ENCODE measurements at places on chromosomes 5 and 9.

DNA sequence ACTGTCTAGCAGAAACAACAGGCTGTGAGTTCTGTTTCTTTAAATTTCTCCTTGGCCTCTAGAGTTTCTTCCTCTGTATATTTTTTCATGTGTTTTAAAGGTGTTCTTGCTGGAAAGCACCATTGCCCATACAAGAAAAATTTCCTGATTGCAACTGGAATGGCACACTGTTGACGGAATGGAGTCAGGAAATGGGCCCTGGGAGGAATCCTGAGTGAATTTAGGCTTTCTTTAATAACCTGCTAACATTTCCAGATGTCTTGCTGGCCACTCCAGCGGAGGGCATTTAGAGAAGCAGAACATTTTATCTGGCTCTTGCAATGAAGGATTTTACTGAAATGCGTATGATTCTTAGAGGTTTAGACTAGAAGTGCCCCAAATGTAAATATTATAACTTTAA, 736.3 kb downstream of the TAF11L14 start:
- DNase-seq = no peak

GRCh38 chr9:20995616-20996015, 35.8 kb downstream of the HACD4 start:
- no peak for DNase-seq

GRCh38 chr5:9655641-9656040, 25.5 kb upstream of the TAS2R1 start:
- no peak for DNase-seq

- no peak for DNase-seq
Observed at GRCh38 chr9:89430995-89431394, 66.9 kb downstream of the SEMA4D start.

- DNase-seq = no peak
Observed at GRCh38 chr5:150700246-150700593, 642 bp downstream of the RBM22 start.

DNA sequence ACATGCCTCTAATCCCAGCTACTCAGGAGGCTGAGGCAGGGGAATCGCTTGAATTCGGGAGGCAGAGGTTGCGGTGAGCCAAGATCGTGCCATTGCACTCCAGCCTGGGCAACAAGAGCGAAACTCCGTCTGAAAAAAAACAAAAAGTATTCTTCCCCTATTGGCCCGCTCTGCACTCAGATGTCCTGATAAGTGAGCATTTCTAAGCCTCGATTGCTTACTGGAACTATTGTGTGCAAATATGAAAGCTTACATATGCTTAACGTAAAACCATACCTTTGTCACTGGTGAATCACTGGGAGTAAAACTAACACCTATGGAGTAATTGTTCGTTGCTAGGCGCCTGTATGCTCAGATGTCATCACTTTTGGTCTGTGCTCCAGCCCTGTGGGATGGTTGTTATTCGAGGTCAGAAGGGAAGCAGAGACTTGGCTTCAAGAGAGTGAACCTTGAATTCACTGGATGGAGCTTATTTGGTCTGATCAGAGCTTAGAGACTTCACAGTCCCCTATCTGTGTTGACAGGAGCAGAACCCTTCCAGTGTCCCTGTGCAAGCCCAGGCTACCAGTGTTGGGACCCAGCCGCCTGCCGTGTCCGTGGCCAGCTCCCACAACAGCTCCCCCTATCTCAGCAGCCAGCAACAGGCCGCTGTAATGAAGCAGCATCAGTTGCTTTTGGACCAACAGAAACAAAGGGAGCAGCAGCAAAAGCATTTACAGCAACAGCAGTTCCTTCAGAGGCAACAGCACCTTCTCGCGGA, 25.3 kb upstream of the LTC4S start:
- no peak for DNase-seq

GRCh38 chr9:132214027-132214622, 52.3 kb downstream of the NTNG2 start:
- no peak for DNase-seq

DNA sequence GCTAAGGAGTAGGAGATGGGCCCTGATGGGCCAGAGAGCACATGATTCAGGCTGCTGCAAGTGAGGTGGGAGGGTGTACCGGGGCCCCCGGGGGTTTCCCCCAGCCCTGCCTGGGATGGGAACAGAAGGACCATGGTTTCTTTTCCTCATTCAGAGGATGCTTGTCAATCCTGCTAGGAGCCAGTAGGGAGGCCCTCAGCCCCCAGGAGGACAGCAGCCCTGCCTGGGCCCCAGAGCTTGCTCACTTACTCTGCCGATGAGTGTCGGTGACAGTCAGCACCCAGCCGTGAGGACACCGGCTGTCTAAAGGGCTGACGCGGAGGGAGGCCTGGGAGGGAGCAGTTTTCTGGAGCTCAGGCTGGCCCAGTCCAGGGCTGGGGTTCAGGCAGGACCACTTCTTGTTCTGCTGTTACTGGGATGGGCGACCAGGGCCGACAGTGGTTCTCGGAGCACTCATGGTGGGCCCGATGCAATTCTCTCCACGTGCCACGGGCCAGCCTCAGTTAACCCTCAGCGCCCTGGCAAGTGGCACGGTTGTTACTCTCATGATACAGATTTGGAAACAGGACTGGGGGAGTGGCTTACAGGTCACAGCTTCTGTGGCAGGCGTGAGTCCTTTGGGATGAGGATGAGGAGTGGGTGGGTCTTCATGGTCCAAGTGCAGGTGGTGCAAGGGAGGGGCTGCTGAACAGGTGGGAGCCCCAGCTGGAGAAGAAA, 1.8 kb downstream of the ARRDC1 start:
- DNase-seq = no peak

DNA sequence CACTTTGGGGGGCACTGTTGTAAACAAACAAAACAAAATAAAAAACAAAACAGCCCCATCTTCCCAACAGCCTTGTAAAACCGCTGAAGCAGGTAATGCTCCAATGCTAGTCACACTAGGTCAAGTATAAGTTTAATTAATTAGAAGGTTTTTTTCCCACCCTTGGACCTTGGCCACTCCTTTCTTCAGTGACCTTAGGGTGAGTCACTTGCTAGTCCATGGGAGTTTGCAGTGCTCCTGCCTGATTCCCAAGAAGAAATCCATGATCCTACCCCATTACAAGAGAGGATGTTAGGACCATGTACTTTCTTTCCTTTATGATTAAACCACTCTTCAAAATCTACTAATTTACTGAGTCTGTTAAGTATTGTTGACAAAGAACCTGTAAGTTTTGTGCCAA, 192.2 kb upstream of the CDKN2B start:
- DNase-seq = no peak

- no peak for DNase-seq
Observed at GRCh38 chr5:17436350-17436749, 61.7 kb upstream of the TAF11L2 start.

DNA sequence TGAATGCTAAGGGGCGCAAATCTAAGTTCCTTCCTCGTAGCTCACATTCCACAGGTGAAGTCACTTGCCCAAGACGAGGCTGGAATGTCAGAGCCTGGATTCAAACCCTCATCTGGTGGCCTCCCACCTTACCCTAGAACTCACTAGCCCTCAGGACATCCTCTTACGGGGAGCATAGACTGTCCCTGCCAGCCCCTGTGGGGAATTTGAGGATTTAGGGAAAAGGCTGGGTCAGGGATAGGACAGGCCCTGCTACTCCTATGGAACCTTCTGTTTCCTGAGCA, 45.0 kb downstream of the IRF1 start:
- no peak for DNase-seq

GRCh38 chr5:167966979-167967378, 324.5 kb upstream of the WWC1 start:
- DNase-seq = no peak

DNA sequence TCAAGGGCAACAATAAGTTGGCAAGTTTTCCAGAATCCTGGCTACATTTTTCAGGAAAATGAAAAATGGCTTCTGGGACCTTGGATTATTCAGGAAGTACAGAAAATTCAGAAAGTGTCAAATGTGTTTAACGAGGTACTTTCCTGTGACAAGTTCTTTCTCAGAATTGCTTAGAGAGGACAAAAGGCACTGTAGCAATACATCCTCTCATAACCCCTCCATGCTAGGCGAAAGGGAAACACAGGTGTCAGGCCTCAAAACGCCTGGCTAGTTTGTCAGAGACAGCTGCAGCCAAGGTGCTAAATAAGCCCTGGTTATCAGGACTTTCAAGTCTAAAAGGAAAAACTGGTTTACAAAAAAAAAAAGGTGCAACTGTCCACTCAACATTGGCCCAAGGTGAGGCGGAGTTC, 115.2 kb downstream of the GNAQ start:
- no peak for DNase-seq

GRCh38 chr5:132488590-132488989, 2.0 kb downstream of the IRF1 start:
- DNase-seq = no peak

Measured in C1 segment of cervical spinal cord (tissue), 14 donors.